ENCODE measurements at places on chromosomes 16 and 17.

DNA sequence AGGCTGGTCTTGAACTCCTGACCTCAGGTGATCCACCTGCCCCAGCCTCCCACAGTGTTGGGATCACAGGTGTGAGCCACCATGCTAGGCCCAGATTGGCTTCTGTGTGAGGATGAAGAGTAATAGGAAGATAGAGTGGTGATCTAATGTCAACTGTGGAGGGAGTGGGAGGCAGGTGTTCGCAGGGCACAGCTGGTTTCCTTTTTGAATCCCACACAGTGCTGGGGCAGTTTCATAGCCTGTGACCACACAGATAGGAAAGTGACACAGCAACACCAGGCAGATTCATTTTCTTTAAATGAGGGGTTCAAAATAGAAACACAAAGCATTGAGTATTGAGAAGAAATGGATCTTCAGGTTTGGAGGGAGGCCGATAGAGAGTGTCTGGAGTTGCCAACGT, 540.3 kb downstream of the WWOX start:
- DNase-seq, result peak; percentile 70

GRCh38 chr17:41957031-41957868, 9.3 kb upstream of the CNP start:
- DNase-seq, result no peak

GRCh38 chr17:6894206-6894528, 62.6 kb upstream of the TEKT1 start:
- DNase-seq, result no peak

DNA sequence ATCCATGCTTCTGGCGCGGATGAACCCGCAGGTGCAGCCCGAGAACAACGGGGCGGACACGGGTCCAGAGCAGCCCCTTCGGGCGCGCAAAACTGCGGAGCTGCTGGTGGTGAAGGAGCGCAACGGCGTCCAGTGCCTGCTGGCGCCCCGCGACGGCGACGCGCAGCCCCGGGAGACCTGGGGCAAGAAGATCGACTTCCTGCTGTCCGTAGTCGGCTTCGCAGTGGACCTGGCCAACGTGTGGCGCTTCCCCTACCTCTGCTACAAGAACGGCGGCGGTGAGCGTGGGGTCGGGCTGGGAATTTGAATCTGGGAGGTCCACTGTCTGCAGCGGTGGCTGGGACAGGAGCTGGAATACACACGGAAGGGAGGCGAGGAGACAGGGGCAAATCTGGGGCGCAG, 904 bp downstream of the SLC6A2 start:
- no peak for DNase-seq

GRCh38 chr17:29643817-29644160, 21.1 kb upstream of the CORO6 start:
- DNase-seq, result no peak

DNA sequence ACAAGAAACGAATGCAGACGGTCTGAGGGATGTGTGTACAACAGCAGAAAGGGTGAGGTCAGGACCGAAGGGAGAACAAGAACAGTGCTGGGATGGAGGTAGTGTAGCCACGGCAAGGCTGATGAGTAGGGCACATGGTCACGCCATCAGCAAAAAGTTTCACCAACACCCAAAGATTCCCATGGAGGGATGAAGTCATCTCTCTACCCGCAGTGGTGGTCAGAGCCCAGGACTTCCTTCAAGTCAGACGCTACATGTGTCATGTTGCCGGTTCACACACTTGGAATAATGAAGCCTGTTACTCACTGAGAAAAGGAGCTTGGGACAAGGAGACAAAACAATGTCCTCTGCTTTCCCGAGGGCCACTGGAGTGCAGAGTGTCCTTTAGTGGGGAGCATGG, 79.7 kb downstream of the SALL1 start:
- no peak for DNase-seq

- no peak for DNase-seq
These were observed 17.2 kb downstream of the NTAN1 start for GRCh38 chr16:15038689-15039088.

DNA sequence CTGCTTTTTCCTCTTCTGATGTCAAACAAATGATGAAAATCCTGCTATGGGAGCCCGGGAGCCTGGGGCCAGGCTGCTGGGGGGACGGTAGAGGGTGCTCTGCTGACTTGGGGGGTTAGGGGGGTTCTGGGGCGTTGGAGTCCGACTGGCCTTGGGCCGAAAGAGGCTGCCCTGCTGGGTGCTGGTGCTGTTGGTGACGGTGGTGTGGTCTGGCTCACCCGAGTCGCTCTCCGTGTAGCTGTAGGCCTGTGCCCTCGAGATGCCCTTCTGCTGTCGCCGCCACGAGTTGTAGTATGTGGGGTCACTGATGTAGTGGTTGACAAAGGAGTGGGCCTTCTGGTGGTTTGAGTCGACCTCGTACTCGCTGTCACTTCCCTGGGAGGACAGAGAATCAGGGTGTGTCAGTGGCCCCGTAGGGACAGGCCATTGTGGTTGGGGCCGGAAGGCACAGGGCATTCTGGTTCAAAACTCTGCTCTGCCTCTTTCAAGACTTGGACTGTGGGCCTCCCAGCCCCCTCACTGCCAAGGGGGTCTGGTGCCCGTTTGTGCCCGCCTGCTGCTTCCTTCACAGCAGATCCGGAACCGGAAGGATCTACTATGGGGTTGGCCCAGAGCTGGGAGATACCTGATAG, 26.9 kb upstream of the CDC42EP4 start:
- no peak for DNase-seq

DNA sequence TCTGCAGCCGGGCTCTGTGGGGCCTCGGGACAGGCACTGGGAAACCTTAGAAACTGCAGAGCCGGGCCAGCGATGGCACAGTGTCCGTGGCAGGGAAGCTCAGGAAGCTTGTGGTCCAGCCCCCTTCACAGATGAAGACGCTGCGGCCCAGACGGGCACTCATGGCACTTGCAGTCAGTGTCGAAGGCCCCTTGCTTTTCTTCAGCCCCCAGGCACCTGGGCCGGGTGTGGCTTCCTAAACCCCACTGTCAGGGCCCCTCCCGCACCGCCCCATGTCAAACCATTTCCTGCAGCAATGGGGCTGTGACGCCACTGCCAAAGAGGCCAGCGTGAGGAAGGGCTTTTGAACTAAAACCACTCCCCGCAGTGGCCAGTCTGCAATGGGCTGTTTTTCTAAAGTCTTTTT, 164.0 kb downstream of the LAT start:
- no peak for DNase-seq

DNA sequence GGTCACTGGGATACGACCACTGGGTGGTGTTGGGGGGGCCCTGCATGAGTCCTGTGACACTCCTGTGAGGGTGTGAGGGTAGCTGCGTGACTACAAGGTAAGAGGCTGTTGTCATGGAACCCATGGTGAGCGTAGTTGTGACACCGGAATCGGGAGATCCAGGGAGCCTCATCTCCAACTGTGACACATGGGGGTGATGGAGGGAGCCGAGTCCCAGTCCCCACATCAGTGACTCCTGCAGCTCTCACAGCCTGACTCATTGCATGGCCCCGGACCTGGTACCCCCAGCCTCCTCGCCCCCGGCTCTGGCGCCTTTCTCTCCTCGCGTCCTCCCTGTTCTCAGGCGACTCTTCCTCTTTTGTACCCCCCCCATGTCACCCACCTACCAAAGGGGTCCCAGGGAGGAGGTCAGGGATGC, 14.2 kb downstream of the CDH16 start:
- no peak for DNase-seq

DNA sequence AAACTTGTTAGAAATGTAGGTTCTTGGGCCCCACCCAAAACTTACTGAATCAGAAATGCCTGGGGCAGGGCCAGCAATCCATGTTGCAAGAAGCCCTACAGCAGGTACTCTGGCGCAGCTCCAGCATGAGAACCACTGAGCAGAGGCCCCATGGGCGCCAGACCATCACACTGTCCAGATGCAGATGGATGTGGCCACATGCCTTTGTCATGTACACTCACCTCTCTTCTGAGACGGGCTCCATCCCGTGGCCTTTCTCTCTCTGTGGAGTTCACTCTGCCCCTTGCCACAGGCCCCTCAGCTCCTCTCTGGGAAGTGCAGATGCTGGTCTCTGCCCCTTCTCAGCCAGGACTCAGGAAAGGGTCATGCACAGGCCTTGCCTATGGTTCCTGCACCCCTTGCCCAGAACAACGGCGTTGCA, 2.3 kb upstream of the CCNF start:
- DNase-seq, result no peak

DNA sequence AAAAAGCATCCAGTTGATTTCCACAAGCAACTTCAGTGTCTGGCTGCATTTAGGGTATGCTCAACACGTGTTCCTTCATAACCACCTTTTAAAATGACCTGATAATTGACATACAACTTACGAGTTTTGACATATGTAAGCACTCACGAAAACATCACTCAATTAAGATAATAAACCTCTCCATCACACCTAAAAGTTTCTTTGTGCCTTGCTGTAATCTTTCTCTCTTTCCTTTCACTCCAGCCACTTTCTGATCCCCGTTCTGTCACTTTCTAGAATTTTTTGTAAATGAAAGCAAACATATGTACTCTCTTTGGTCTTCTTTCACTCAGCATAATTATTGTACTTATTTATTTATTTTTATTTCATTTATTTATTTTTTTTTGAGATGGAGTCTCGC, 20.7 kb upstream of the UBE2G1 start:
- DNase-seq, result no peak

DNA sequence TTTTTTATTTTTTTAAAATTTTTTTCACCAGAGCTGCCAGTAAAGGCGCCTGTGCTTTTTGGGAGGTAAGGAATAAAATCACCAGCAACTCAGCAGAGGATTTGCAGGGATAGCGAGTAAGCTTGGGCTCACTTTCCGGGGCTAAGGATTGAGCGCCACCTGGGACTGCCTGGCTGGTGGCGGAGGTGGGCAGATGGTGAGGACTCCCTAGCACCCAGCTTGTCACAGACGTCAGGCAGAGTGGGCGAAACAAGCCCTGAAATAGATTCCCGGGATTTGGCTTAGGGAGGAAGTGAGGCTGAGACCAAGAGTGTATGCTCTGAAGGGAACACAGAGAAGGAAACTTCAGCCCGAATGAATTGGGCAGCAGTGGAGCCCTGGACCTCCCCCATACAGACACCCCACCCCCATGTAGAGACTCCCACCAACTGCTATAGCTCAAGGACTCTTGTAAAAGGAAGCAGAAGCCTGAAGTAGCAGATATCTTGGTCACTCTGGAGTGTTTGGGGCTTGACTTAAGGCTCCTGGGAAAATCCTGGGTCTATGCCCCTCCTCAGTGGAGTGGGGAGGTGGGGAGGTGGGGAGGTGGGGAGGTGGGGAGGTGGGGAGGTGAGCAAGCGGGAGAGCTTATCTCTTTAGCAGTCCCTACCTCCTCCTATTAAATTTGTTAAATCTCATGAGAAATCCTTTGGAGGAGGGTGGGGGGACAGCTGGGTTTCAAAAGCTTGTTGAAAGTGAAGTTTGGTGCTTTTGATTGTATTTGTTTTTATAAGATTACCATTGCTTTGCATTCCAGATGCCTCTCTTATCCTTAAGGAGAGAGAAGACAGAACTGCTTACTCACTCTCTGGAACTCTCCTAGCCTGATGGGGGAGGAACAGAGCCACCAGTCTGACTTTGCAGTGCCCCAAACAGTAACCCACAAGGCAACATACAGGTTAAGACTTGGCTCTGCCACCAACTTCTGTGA, 8.2 kb downstream of the ARL4D start:
- DNase-seq, result no peak

DNA sequence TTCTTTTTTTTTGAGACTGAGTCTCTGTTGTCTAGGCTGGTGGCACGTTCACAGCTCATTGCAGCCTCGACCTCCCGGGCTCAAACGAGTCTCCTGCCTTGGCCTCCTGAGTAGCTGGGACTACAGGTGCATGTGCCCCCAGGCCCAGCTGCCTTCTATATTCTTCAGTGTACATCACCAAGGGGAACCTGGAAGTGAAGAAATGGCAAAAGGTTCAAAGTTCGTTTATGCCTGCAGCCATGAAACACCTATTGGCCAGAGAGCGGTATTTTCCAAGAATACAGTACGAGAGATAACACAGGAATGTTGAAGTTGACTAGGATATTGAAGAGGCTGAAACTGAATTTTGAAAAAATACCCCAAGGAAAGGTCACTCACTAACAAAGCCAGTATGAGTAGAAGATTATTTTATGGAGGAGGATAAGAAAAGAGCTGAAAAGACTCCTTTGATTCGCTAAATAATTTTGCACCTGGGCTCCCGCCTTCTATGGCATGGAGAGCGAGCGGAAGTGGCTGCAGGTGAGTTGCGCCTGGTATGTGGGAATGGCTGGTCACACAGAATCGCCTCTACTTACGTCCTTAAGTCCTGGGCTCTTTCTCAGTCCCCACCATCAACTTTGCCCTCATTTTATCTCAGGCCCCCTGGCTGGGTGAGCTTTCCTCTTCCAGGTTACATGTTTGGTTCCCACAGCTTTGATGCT, 9.8 kb downstream of the ST6GALNAC1 start:
- DNase-seq, result no peak
